Chondrocyte (in vitro differentiated cells): ENCODE measurements at places on chromosomes 7 and 10. TPM values are rescaled to one million over a fixed set of nuclear protein-coding genes. Genes with fewer than 3 reads are reported as not detected.

Gene PARD3
- 25.2 to 26.5 TPM (median 26.0 TPM) in 3 replicates for total RNA-seq

Gene FAM180A
- total RNA-seq = 0.27 to 1.4 TPM (median 0.31 TPM) in 3 replicates

Gene DKK1
- 54.4 to 170 TPM (median 170 TPM) in 3 replicates for total RNA-seq

Gene FZD8
- total RNA-seq = 86.9 to 163 TPM (median 89.5 TPM) in 3 replicates

- no peak overlapping the region for H3K4me3 ChIP-seq
- H3K4me1 ChIP-seq = peaks cover 3% of the 10 kb centered on the region
- H3K27ac ChIP-seq = no peak overlapping the region
- peaks cover 3% of the 10 kb centered on the region for H3K36me3 ChIP-seq
- no peaks in the 10 kb centered on the region for H3K27me3 ChIP-seq
- DNase-seq = no peak
Measured at GRCh38 chr7:86937363-86937878, 122.0 kb downstream of the ELAPOR2 start.

DNA sequence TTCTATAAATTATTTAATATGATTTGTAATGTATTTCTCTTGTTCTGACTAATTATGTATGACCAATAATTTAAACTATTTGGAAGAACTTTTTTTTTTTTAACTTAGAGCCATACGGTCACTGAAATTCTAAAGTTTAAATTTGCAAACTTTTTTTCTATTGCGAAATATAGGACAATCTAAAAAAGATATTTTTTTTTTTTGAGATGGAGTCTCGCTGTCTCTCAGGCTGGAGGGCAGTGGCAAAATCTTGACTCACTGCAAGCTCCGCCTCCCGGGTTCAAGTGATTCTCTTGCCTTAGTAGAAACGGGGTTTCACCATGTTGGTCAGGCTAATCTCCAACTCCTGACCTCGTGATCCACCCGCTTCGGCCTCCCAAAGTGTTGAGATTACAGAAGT is 130.5 kb downstream of the CPED1 start:
- no peak overlapping the region for H3K27ac ChIP-seq
- DNase-seq = no peak
- H3K4me1 ChIP-seq = peaks cover 5% of the 10 kb centered on the region

- no peak overlapping the region for H3K27ac ChIP-seq
- H3K4me1 ChIP-seq = peaks cover 8% of the 10 kb centered on the region
- peaks cover 20% of the 10 kb centered on the region for H3K27me3 ChIP-seq
- DNase-seq = no peak
- no peak overlapping the region for H3K4me3 ChIP-seq
Measured at GRCh38 chr10:89213191-89213808, 6.2 kb upstream of the CH25H start.

GRCh38 chr7:7235347-7235746 is 53.0 kb downstream of the C1GALT1 start:
- peaks cover 12% of the 10 kb centered on the region for H3K4me1 ChIP-seq
- H3K4me3 ChIP-seq = no peak overlapping the region
- H3K27me3 ChIP-seq = no peaks in the 10 kb centered on the region
- peaks cover 21% of the 10 kb centered on the region for H3K36me3 ChIP-seq
- H3K27ac ChIP-seq = no peak overlapping the region

DNA sequence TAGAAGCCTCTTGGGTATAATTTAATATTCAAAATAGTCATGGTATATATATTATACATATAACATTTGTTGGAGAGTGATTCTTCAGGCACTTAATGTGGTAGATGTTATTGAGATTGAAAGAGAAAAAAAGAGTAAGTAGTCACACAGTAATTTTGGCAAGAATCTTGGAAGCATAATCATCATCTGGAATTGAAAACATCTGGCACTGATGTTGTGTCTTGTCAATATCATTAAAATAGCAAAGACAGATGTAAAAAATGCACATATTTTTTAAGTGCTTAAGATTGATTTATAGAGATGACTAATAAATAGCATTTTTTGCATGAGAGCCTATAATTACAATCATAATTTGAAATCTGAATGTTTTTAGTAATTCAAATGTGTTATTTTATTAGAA is 9.5 kb downstream of the SEMA3D start:
- no peak overlapping the region for H3K4me3 ChIP-seq
- peaks cover 8% of the 10 kb centered on the region for H3K4me1 ChIP-seq
- H3K36me3 ChIP-seq = peaks cover 6% of the 10 kb centered on the region
- H3K27ac ChIP-seq = no peak overlapping the region

Gene PDE6C
- not detected in 3 replicates for total RNA-seq

DNA sequence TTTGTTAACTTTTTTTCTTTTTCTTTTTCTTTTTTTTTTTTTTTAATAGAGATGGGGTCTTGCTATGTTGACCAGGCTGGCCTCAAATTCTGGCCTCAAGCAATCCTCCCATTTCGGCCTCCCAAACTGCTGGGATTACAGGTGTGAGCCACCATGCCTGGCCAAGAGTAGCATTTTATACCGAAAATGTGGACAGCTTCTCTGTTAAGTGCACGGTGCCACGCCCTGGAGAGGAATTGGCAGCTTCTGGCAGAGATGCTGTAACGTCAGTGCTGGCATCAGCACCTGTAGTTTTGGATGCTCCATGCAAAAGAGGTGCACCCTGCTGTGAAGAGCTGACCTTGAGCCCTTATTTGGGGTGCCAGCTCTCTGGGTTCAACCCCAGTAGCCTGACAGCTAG is 18.2 kb downstream of the IL15RA start:
- no peaks in the 10 kb centered on the region for H3K36me3 ChIP-seq
- no peaks in the 10 kb centered on the region for H3K27me3 ChIP-seq
- peaks cover 12% of the 10 kb centered on the region for H3K4me1 ChIP-seq
- DNase-seq = peak; percentile 20
- H3K27ac ChIP-seq = no peak overlapping the region
- no peak overlapping the region for H3K4me3 ChIP-seq

- H3K4me3 ChIP-seq = no peak overlapping the region
- no peak overlapping the region for H3K27ac ChIP-seq
- peaks cover 21% of the 10 kb centered on the region for H3K4me1 ChIP-seq
- DNase-seq = peak; percentile 75
- no peaks in the 10 kb centered on the region for H3K27me3 ChIP-seq
Measured at GRCh38 chr10:79313911-79314439, 33.3 kb upstream of the PPIF start.

Gene CALML5
- total RNA-seq = not detected in 3 replicates

DNA sequence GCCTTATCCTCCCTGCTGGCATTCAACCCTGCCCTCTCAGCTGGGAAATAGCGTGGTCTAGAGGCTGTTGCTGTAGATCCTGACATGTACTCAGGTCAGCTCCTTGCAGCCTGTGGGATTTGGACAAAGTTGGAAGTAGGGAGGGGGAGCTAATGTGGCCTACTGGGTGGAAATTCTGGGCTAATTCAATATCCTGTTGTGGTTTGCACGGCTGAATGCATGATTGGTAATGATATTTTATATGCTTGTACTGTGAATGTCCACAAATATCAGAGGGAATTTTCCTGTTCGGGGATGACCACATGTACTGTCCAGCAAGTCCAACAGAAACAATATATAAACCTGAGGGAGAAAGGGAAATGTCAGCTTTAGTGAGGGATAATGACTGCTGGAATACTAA is 22.1 kb upstream of the NPVF start:
- no peak for DNase-seq
- no peak overlapping the region for H3K4me3 ChIP-seq
- H3K27ac ChIP-seq = no peak overlapping the region
- H3K27me3 ChIP-seq = no peaks in the 10 kb centered on the region

- no peaks in the 10 kb centered on the region for H3K27me3 ChIP-seq
- no peak overlapping the region for H3K4me3 ChIP-seq
- peaks cover 4% of the 10 kb centered on the region for H3K36me3 ChIP-seq
- H3K27ac ChIP-seq = no peak overlapping the region
Measured at GRCh38 chr7:128795129-128795528, 3.4 kb downstream of the CCDC136 start.

DNA sequence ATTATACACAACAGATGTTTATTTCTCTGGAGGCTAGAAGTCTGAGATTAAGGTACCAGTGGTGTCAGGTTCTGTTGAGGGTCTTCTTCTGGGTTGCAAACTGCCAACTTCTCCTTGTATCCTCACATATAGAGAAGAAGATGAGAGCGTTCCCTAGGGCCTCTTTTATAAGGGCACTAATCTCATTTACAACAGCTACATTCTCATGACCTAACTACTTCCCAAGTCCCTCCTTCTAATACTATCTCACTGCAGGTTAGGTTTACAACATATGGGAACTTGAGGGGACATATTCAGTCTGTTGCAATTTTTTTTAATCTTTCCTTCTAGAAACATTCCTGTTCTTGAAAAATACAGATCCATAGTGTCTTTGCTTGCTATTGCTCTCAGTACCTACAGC is 18.3 kb upstream of the FAM3C start:
- H3K27ac ChIP-seq = no peak overlapping the region
- H3K4me1 ChIP-seq = no peaks in the 10 kb centered on the region
- no peaks in the 10 kb centered on the region for H3K27me3 ChIP-seq
- DNase-seq = no peak
- no peaks in the 10 kb centered on the region for H3K36me3 ChIP-seq
- no peak overlapping the region for H3K4me3 ChIP-seq

GRCh38 chr7:22151901-22152300 is 205.1 kb downstream of the RAPGEF5 start:
- H3K27ac ChIP-seq = no peak overlapping the region
- H3K27me3 ChIP-seq = no peaks in the 10 kb centered on the region
- no peak for DNase-seq
- no peak overlapping the region for H3K4me3 ChIP-seq
- H3K4me1 ChIP-seq = no peaks in the 10 kb centered on the region

- no peak overlapping the region for H3K27ac ChIP-seq
- peaks cover 8% of the 10 kb centered on the region for H3K36me3 ChIP-seq
- H3K4me1 ChIP-seq = peaks cover 9% of the 10 kb centered on the region
- H3K27me3 ChIP-seq = no peaks in the 10 kb centered on the region
- H3K4me3 ChIP-seq = no peak overlapping the region
Measured at GRCh38 chr10:69486922-69487730, 35.9 kb downstream of the TSPAN15 start.

GRCh38 chr10:63228237-63228636 is 95.1 kb downstream of the NRBF2 start:
- H3K4me3 ChIP-seq = no peak overlapping the region
- peaks cover 1% of the 10 kb centered on the region for H3K36me3 ChIP-seq
- H3K4me1 ChIP-seq = peaks cover 42% of the 10 kb centered on the region
- no peaks in the 10 kb centered on the region for H3K27me3 ChIP-seq
- DNase-seq = no peak

DNA sequence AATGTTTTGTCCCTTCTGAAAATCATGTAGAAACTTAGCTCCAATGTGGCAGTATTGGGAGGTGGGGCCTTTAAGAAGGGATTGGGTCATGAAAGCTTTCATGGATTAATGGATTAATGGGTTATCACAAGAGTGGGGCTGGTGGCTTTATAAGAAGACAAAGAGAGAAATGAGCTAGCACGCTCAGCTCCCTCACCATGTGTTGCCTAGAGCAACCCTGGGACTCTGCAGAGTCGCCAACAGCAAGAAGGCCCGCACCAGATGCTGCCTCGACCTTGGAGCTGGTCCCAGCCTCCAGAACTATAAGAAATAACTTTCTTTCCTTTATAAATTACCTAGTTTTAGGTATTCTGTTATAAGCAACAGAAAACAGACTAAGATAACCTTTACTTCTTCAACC is 74.9 kb upstream of the HECW1 start:
- no peak for DNase-seq
- peaks cover 5% of the 10 kb centered on the region for H3K36me3 ChIP-seq
- H3K27ac ChIP-seq = no peak overlapping the region
- no peak overlapping the region for H3K4me3 ChIP-seq
- peaks cover 2% of the 10 kb centered on the region for H3K4me1 ChIP-seq

- H3K36me3 ChIP-seq = no peaks in the 10 kb centered on the region
- H3K27me3 ChIP-seq = no peaks in the 10 kb centered on the region
- H3K4me1 ChIP-seq = peaks cover 31% of the 10 kb centered on the region
- no peak overlapping the region for H3K27ac ChIP-seq
- DNase-seq = no peak
Measured at GRCh38 chr7:76315364-76315763, 12.9 kb downstream of the HSPB1 start.

- H3K4me3 ChIP-seq = no peak overlapping the region
- DNase-seq = no peak
- H3K36me3 ChIP-seq = no peaks in the 10 kb centered on the region
Measured at GRCh38 chr7:94763268-94763667, 107.3 kb upstream of the SGCE start.

Gene GOLGA7B
- 0.12 to 0.27 TPM (median 0.13 TPM) in 3 replicates for total RNA-seq

Gene CTAGE4
- 0.47 TPM in 1 of 3 replicates, not detected in the others for total RNA-seq

GRCh38 chr7:79692015-79692414 is 238.5 kb upstream of the MAGI2 start:
- peaks cover 5% of the 10 kb centered on the region for H3K27me3 ChIP-seq
- DNase-seq = no peak
- no peaks in the 10 kb centered on the region for H3K4me1 ChIP-seq
- H3K4me3 ChIP-seq = no peak overlapping the region
- peaks cover 1% of the 10 kb centered on the region for H3K36me3 ChIP-seq

GRCh38 chr10:3046981-3047547 is 20.3 kb upstream of the PFKP start:
- H3K4me3 ChIP-seq = peak overlapping the region; percentile 53
- H3K36me3 ChIP-seq = no peaks in the 10 kb centered on the region
- H3K27ac ChIP-seq = peak overlapping the region; percentile 98
- no peaks in the 10 kb centered on the region for H3K27me3 ChIP-seq

DNA sequence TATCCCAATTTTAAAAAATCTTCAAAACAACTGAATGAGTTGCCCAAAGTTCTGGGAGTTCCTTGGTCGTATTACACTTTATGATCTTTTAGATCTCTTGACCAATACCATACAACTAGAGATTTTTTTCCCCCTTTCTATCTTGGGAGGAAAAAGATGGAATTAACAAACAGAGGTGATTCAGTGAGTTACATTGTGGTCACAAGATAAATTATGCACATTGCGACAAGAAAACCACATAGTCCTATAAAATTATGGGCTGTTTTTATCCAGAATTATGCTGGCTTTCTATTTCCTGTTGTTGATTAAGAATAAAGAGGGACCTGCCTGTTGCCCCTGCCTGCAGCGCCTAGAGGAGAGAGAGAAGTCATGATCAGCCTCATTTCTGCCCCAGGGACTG is 8.2 kb upstream of the SGPL1 start:
- H3K4me1 ChIP-seq = peaks cover 20% of the 10 kb centered on the region
- no peak overlapping the region for H3K27ac ChIP-seq
- no peaks in the 10 kb centered on the region for H3K36me3 ChIP-seq
- H3K4me3 ChIP-seq = no peak overlapping the region
- H3K27me3 ChIP-seq = no peaks in the 10 kb centered on the region

- H3K36me3 ChIP-seq = no peaks in the 10 kb centered on the region
- H3K27ac ChIP-seq = peak overlapping the region; percentile 85
- H3K4me3 ChIP-seq = peak overlapping the region; percentile 52
- peaks cover 27% of the 10 kb centered on the region for H3K4me1 ChIP-seq
Measured at GRCh38 chr7:7157177-7157886, 25.0 kb upstream of the C1GALT1 start.
